ENCODE measurements at places on chromosomes 6 and 20. TPM values are rescaled to one million over a fixed set of nuclear protein-coding genes. Genes with fewer than 3 reads are reported as not detected.
A peak's percentile ranks its signal among the peaks of the same experiment; 100 is the strongest.

Gene GMPR
- total RNA-seq, result 18.2 TPM

Gene FBXO30
- total RNA-seq, result 18.1 TPM

Gene SLA2
- total RNA-seq, result not detected

Gene PRND
- not detected for total RNA-seq

Gene KDM1B
- total RNA-seq, result 24.7 TPM

Gene TRIM31
- total RNA-seq, result not detected

Gene DEFB123
- total RNA-seq, result not detected

Gene GTSF1L
- total RNA-seq, result not detected

Gene CNKSR3
- total RNA-seq, result 9.2 TPM

Gene AIG1
- 6.9 TPM for total RNA-seq

Gene NELFE
- 70.3 TPM for total RNA-seq

Gene KCNS1
- total RNA-seq, result not detected

DNA sequence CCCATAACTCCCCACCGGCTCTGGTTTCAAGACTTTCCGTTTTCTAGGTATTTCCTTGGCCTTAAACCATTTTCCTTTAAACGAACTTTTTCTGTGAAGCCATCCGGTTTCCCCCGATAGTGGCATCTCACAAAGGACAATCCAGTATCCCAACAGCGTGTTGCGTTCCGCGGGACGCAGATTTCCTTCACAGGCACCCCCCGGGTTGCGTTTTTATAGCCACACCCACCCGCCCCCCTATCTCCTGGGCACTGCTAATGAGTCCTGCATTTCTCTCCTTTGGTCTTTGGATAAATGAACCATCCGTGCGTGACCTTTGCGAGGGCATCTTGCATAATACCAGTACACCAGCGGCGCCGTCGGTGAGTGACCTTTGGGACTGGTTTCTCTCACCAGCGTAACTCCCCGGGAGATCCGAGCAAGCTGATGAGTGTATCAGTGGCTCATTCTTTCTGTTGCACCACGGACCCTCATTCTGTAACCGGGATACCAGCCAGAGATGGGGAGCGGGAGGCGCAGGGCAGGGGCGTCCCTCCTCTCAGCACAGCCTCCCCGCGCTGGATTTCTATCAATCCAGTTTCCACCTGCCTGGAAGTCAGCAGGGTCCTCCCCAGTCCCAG is 586 bp upstream of the NQO2 start:
- H3K36me3 ChIP-seq, result no peaks in the 10 kb centered on the region
- H3K4me1 ChIP-seq, result no peaks in the 10 kb centered on the region
- peak overlapping the region; percentile 87 for H3K27ac ChIP-seq
- no peak for DNase-seq
- H3K4me3 ChIP-seq, result peak overlapping the region; percentile 95
- H3K27me3 ChIP-seq, result no peaks in the 10 kb centered on the region

DNA sequence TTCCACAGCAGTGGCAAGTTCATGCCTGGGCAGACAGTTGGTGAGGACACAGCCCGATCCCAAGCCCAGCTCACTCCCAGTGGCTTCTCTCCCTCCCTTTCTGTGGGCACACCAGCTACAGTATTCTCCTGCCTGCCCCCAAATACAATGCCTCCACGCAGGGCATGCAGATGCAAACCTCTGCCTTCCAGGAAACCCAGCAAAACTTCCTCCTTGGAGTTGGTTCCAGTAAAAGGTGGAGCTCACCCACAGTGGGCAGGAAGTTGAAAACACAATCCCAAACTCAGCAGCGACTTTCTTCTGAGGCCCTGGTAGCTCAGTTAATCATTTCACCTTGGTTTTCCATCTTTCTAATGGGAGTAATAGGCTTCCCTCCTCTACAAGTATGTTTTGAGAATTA is 93.7 kb downstream of the LY86 start:
- H3K27ac ChIP-seq, result peak overlapping the region; percentile 7
- no peak overlapping the region for H3K4me3 ChIP-seq
- no peaks in the 10 kb centered on the region for H3K4me1 ChIP-seq
- no peaks in the 10 kb centered on the region for H3K27me3 ChIP-seq
- H3K36me3 ChIP-seq, result no peaks in the 10 kb centered on the region

GRCh38 chr6:157215717-157216116 is 107.6 kb downstream of the TMEM242 start:
- H3K4me1 ChIP-seq, result no peaks in the 10 kb centered on the region
- H3K27ac ChIP-seq, result no peak overlapping the region
- no peak for DNase-seq
- H3K27me3 ChIP-seq, result no peaks in the 10 kb centered on the region
- no peak overlapping the region for H3K4me3 ChIP-seq

DNA sequence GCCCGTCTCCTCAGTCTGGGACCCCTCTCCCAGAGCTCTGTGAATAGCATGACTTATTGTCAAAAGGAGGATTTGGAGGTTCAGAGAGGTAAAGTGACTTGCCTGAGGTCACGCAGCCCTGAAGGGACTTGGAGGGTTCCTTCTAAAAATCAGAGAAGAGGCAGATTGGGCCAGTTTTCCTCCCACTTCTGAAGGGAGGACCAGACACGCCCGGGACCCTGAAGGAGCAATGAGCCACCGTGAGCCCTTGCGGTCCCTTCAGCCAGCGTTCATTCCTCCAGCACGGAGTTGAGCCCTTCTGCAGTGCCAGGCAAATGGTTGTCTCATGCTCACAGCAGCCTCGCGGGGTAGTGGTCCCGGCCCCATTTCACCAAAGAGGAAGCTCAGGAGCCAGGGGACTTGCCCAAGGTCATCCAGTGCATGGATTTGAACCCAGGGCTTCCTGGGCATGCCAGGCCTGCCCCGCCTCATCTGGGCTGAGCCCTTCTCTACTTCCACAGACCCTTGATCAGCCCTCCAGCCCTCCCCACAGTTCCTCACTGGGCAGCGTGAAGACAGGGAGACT is 7.4 kb downstream of the SRC start:
- H3K27ac ChIP-seq, result no peak overlapping the region
- H3K27me3 ChIP-seq, result no peaks in the 10 kb centered on the region
- peaks cover under 1% of the 10 kb centered on the region for H3K4me1 ChIP-seq
- H3K4me3 ChIP-seq, result no peak overlapping the region
- H3K36me3 ChIP-seq, result no peaks in the 10 kb centered on the region

- H3K4me3 ChIP-seq, result no peak overlapping the region
- no peak overlapping the region for H3K27ac ChIP-seq
- H3K27me3 ChIP-seq, result no peaks in the 10 kb centered on the region
These were observed 34.5 kb downstream of the SYTL3 start for GRCh38 chr6:158684311-158684710.

DNA sequence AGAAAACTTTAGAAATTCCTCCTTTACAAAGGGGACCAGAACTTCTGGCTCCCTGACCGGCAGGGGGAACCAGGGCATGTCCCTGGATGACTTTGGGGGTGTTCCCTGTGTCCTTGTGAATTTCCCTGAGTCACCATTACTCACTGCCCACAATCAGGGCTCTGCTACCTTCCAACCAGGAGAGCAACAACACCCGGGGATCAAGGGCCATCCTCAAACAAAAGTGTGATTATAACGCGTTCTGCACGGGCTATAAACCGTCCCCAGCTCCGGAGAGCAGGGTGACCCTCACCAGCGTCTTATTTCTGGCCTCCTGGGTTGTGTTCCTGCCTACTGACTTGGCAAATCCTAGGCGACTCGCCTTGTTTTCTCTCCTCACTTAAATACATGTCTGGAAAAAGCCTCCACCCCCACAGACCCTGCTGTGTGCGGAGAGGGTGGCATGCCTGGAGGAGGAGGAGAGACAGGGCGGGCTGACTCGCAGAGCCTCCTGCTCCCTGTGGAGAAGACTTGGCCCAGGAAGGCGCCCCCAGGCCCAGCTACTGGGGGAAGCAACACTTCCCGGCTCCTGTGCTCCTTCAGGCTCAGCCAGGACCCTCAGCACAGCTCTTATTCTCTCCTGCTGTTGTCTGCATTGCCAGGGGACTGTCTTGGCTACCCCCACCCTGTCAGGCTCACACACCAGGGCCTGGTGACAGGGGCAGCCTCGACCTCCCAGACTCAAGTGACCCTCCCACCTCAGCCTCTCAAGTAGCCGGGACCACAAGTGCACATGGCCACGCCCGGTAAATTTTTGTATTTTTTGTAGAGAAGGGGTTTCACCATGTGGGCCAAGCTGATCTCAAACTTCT is 54.1 kb downstream of the FGD2 start:
- no peaks in the 10 kb centered on the region for H3K27me3 ChIP-seq
- H3K27ac ChIP-seq, result peak overlapping the region; percentile 78
- no peaks in the 10 kb centered on the region for H3K36me3 ChIP-seq
- DNase-seq, result peak; percentile 77
- no peak overlapping the region for H3K4me3 ChIP-seq

DNA sequence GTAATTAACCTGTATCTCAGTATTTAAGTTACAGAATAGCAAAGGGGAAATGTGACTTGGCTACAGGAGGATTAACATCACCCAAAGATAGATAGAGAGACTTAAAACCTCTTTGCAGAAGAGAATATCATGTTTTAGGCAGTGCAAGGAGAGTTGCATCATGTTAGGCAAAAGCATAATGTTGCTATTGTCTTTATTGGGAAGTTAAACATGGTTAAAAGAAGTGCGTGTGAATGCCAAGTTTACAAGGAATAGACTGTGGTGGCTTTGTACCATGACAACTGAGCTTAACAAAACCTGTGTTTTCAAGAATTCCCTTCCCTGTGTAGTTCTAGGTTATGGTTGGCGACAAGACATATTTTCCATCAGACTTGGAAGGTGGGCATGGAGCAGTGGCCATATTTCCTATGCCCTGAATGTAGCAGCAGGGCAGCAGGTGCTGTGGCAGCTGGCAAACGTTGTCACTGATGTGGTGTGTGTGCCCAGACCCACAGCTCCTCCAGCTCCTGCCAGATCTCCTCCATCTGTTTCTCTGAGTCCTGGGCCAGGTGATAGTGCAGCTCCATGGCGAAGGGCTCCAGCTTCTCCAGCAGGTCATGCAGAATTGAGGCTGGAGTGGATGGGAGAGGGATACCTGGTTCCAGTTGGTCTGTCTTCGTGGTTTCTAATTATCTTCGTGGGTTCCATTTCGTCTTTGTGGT is 163.3 kb downstream of the QRSL1 start:
- H3K4me1 ChIP-seq, result no peaks in the 10 kb centered on the region
- no peak overlapping the region for H3K27ac ChIP-seq
- no peaks in the 10 kb centered on the region for H3K27me3 ChIP-seq
- DNase-seq, result no peak
- H3K36me3 ChIP-seq, result no peaks in the 10 kb centered on the region

DNA sequence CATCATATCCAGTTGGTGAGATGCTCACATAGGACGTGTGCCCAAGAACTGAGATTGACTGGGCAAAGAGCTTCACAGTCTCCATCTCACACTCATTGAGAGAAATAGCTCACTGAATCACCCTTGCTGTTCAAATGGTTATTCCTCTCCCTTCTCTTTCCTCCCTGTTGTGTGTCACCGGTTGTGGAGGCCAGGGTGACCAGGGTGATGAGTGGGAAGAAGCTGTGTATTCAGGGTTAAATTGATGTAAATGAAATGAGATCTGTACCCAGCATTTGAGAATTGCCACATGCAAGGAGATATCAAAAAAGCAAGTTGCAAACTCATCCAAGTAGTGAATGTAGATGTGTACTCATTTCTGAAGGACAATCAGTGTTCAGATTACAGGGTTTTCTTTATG is 36.6 kb upstream of the VAPB start:
- H3K4me3 ChIP-seq, result no peak overlapping the region
- no peaks in the 10 kb centered on the region for H3K4me1 ChIP-seq
- H3K27me3 ChIP-seq, result no peaks in the 10 kb centered on the region
- H3K27ac ChIP-seq, result no peak overlapping the region
- DNase-seq, result no peak

- no peaks in the 10 kb centered on the region for H3K27me3 ChIP-seq
- no peaks in the 10 kb centered on the region for H3K36me3 ChIP-seq
- H3K27ac ChIP-seq, result no peak overlapping the region
- no peak overlapping the region for H3K4me3 ChIP-seq
These were observed 188.3 kb upstream of the MARCKS start for GRCh38 chr6:113668641-113669408.

DNA sequence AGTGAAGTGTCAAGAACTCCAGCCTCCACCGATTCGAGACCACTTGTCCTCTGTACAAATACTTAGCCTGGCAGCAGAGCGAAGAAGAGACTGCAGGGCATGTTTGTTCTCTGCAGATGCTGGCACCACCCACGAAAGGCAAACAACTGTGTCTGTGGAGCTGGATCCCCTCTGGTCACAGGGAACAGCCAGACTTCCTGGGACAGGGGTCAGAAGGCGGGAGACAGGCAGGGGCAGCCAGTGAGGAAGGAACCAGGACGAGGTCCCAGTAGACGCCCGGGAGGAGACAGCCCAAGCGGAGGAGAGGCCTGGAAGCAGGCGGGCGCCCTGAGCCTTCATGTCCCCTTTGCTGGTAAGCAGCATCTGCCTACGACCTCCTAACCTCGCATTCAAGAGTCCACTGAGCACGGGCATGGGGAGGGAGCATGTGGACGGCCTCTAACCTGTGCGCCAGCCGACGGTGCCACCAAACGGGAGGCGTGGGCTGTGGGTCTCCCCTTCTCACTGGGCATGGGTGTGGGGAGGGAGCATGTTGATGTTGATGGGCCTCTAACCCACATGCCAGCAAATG is 265.5 kb downstream of the DLL1 start:
- H3K36me3 ChIP-seq, result no peaks in the 10 kb centered on the region
- H3K27me3 ChIP-seq, result no peaks in the 10 kb centered on the region
- H3K4me3 ChIP-seq, result no peak overlapping the region
- no peak overlapping the region for H3K27ac ChIP-seq
- H3K4me1 ChIP-seq, result no peaks in the 10 kb centered on the region

- H3K27me3 ChIP-seq, result no peaks in the 10 kb centered on the region
- no peak overlapping the region for H3K27ac ChIP-seq
- H3K4me3 ChIP-seq, result no peak overlapping the region
- no peaks in the 10 kb centered on the region for H3K36me3 ChIP-seq
These were observed 13.4 kb upstream of the MAPRE1 start for GRCh38 chr20:32806356-32806755.

DNA sequence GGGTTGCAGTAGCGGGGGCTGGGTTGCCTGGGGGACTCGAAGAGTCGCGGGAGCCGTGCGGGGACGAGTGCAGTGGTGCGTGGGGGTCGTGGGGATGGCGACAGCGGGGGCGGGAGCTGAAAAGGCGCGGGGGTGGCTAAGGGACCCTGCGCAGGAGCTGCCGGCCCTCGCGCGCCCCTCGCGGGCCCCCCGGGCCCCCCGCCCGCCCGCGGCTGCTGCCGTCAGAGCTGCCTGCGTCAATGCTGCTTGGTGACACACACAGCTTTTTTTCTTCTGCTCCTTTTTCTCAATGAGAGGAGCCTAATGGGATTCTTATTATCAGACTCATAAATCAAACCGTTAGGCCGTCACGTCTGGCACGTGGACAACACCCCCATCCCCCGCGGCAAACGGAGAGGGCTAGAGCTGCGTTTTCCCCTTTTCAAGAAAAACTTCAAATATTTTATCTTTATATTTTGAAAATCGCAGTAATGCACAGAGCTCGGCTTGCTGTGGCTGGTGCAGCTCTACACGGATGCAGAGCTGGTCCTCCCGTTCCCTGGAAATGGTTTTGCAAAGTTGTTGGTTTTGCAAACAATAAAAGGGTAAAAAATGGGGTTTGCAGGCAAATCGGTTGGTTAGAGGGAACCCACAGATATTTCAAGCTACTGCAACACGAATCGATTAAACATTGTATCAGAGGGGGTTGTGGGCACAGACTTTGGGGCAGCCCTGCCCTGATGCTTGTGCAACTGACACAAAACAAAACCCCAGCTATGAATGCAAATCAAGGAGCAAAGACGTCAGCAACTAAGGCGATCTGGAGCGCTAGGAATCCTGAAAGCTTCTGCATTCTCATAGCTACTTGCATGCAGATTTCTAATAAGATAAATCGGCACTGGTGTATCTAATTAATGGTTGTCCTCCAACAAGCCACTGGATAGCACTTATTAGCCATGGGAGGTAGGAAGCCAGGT is 161.4 kb downstream of the TBXT start:
- no peaks in the 10 kb centered on the region for H3K36me3 ChIP-seq
- peak overlapping the region; percentile 40 for H3K4me3 ChIP-seq
- H3K4me1 ChIP-seq, result peaks cover 12% of the 10 kb centered on the region
- peak; percentile 85 for DNase-seq
- H3K27ac ChIP-seq, result peak overlapping the region; percentile 88

Measured in uterus (tissue), 4 donors.